ENCODE measurements at places on chromosomes 2 and 18. TPM values are rescaled to one million over a fixed set of nuclear protein-coding genes. Genes with fewer than 3 reads are reported as not detected.

- no peak overlapping the region for H3K27ac ChIP-seq
- H3K27me3 ChIP-seq: no peaks in the 10 kb centered on the region
- H3K4me1 ChIP-seq: peaks cover 34% of the 10 kb centered on the region
- DNase-seq: no peak
- H3K36me3 ChIP-seq: no peaks in the 10 kb centered on the region
These were observed 51.0 kb downstream of the MAP4K3 start for GRCh38 chr2:39386064-39386463.

DNA sequence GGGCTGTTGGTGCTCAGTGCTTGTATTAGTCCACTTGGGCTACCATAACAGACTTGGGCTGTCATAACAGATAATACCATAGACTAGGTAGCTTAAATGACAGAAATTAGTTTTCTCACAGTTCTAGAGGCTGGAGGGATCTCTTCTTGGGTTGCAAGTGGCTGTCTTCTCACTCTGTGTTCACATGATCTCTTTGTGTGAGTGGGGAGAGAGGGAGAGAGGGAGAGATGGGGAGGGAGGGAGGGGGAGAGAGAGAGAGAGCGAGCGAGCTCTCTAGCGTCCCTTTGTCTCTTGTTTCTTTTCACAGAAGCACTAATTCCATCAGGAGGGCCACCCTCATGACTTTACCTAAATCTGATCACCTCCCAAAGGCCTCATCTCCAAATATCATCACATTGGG lies 4.5 kb upstream of the XRCC5 start:
- no peak for DNase-seq
- H3K27ac ChIP-seq: no peak overlapping the region
- H3K27me3 ChIP-seq: no peaks in the 10 kb centered on the region
- H3K4me3 ChIP-seq: no peak overlapping the region

DNA sequence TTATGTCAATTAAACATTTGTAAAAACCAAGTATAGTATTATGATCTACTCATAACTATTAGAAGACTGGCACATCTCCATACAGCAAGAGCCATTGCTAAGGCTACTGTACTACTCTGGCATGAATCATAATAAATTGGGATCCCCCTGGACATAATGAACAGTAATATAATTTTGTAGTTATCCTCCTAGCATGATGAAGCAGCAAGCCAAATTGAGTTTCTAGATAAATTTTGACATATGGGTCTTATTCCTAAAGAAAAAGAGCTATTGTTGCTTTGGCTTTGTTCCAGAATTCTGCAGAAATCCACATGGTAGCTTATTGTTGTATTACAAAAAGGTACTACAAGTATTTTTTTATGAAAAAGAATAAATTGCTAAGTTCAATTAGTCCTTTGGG lies 204.3 kb downstream of the CAMKMT start:
- no peaks in the 10 kb centered on the region for H3K36me3 ChIP-seq
- no peak overlapping the region for H3K27ac ChIP-seq
- H3K27me3 ChIP-seq: no peaks in the 10 kb centered on the region

DNA sequence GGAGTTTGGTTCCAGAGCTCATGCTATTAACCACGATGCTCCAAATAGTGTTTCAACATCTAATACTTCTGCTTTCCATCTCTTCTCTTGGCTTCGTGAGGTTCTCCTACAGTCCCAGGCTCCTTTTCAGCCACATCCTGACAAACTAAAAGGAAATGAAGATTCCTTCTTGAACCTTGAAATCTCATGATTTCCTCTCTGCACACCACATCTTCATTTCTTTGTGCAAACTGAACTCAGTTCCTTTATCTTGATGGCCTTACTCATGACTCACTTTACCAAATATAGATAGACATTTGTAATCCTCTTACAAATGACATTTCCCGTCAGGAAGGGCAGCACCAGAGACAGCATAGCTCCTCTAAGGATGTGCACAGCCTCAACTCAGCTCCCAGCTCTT lies 50.0 kb upstream of the ITGA4 start:
- no peaks in the 10 kb centered on the region for H3K27me3 ChIP-seq
- H3K36me3 ChIP-seq: peaks cover 2% of the 10 kb centered on the region
- no peak for DNase-seq

GRCh38 chr2:148519013-148519412 lies 125.5 kb upstream of the EPC2 start:
- H3K27ac ChIP-seq: no peak overlapping the region
- no peak for DNase-seq
- H3K4me1 ChIP-seq: peaks cover 44% of the 10 kb centered on the region
- no peak overlapping the region for H3K4me3 ChIP-seq
- H3K27me3 ChIP-seq: no peaks in the 10 kb centered on the region

DNA sequence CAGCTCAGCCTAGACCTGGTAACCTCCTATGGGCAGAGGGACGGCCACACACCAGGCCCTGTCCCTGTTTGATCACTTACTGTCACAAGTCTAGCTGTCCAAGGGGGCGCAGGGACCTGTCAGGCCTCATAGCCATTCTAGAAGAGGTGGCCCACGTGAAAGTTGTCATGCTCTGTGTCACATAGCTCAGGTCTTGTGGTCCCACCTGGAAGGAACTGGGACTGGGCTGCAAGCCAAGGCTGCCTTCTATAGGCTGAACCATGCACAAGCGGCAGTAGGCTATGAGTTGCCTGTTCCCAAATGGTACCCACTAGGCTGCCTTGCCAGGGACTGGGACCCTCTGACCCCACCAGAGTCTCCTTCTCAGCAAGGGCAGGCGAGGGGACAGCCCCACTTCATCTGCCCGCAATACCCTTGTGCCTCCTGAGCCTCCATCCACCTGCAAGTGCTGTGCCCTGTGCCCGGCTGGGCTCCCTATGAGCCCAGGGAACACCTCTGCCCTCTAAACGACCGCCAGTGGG lies 177.5 kb downstream of the ANAPC1 start:
- no peak overlapping the region for H3K4me3 ChIP-seq
- no peaks in the 10 kb centered on the region for H3K36me3 ChIP-seq

DNA sequence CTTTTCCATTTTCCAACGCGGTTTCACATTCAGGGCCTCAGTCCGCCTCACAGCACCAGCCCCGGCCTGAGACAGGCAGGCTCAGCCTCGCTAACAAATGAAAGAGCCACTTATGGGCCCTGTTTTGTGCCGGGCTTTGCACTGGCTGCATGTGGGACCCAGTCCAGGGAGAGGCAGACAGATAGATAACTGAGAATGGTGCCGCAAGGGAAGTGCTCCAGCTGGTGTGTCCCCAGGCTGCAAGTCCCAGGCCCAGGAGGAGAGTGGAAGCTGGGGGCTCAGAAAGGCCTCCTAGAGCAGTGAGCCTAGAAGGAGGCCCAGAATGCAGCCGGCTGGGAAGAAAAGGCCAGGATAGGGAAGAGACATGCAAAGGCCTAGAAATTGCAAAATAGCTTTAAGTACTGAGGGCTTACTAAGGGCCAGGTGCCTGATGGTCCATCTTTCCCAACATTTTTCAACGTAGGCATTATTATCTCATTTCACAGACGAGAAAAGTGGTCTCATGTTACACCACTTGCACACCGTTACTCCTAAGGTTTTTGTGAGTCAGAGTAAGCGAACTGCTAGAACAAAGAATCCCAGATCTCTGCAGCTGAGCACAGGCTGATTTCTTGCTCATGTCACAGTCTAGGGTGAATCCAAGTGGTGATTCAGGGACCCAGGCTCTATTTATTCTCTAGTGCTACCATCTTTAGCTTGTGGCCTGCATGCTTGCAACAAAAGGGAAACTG lies 26.0 kb downstream of the ADRA2B start:
- H3K27me3 ChIP-seq: no peaks in the 10 kb centered on the region
- no peaks in the 10 kb centered on the region for H3K4me1 ChIP-seq
- no peaks in the 10 kb centered on the region for H3K36me3 ChIP-seq
- H3K27ac ChIP-seq: no peak overlapping the region

DNA sequence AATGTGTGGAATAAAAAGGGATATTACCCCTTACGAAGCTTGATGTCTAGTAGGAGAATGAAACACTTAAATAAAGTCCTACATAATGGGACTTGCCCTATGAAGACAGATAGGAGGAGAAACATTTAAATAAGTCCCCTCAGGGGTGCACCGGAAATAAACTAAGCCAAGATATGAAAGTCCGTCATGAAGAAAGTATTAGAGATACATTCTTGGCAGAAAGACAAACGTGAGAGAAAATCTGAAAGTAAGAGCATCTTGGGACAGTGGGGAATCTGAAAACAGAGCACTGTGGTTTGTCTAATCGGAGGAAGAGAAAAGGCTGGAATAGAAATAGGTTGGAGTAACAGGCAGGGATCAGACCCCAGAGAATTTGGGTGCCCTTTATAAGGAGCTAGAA lies 516.9 kb upstream of the DSEL start:
- no peak for DNase-seq
- no peak overlapping the region for H3K4me3 ChIP-seq
- H3K36me3 ChIP-seq: no peaks in the 10 kb centered on the region
- no peaks in the 10 kb centered on the region for H3K27me3 ChIP-seq
- no peak overlapping the region for H3K27ac ChIP-seq

GRCh38 chr2:204133476-204133875 lies 196.9 kb downstream of the ICOS start:
- DNase-seq: no peak
- H3K4me1 ChIP-seq: peaks cover 9% of the 10 kb centered on the region
- H3K27me3 ChIP-seq: peaks cover 21% of the 10 kb centered on the region
- no peak overlapping the region for H3K4me3 ChIP-seq
- H3K36me3 ChIP-seq: no peaks in the 10 kb centered on the region
- H3K27ac ChIP-seq: no peak overlapping the region

DNA sequence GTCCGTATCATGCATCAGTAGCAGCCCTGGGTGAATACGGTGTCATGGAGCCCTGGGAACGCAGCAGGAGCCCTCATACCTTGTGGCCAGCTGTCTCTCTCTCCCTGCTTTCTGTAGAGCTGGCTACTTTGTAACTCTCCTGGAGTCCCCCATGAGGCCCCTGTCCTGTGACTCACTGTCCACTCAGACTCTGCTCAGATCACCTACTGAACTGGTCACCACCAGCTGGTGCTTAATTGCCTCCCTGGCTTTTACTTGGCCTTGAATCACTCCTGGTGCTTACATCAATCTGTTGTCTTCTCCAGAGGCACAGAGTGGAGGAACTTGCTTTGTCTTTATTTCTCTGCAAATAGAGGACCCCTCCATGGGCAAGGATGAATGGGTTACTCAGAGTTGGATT lies 172.7 kb downstream of the HRH4 start:
- H3K27me3 ChIP-seq: peaks cover 12% of the 10 kb centered on the region
- H3K36me3 ChIP-seq: no peaks in the 10 kb centered on the region
- no peaks in the 10 kb centered on the region for H3K4me1 ChIP-seq
- H3K4me3 ChIP-seq: no peak overlapping the region
- DNase-seq: no peak

GRCh38 chr2:26710743-26711456 lies 18.4 kb downstream of the KCNK3 start:
- DNase-seq: no peak
- no peak overlapping the region for H3K27ac ChIP-seq
- no peaks in the 10 kb centered on the region for H3K36me3 ChIP-seq
- H3K4me1 ChIP-seq: no peaks in the 10 kb centered on the region
- no peaks in the 10 kb centered on the region for H3K27me3 ChIP-seq

GRCh38 chr2:17171446-17172049 lies 346.7 kb downstream of the RAD51AP2 start:
- H3K4me1 ChIP-seq: no peaks in the 10 kb centered on the region
- no peaks in the 10 kb centered on the region for H3K27me3 ChIP-seq
- H3K27ac ChIP-seq: no peak overlapping the region
- no peak for DNase-seq
- H3K36me3 ChIP-seq: no peaks in the 10 kb centered on the region

- no peak overlapping the region for H3K4me3 ChIP-seq
- no peaks in the 10 kb centered on the region for H3K36me3 ChIP-seq
- no peak for DNase-seq
- H3K27me3 ChIP-seq: no peaks in the 10 kb centered on the region
- H3K4me1 ChIP-seq: peaks cover 8% of the 10 kb centered on the region
- H3K27ac ChIP-seq: no peak overlapping the region
These were observed 7.8 kb downstream of the RAB11FIP5 start for GRCh38 chr2:73104933-73105332.

- H3K27ac ChIP-seq: no peak overlapping the region
- H3K36me3 ChIP-seq: peaks cover 2% of the 10 kb centered on the region
- H3K4me3 ChIP-seq: no peak overlapping the region
- H3K27me3 ChIP-seq: no peaks in the 10 kb centered on the region
- DNase-seq: no peak
- no peaks in the 10 kb centered on the region for H3K4me1 ChIP-seq
These were observed 40.0 kb downstream of the TXNL1 start for GRCh38 chr18:56598422-56598821.

DNA sequence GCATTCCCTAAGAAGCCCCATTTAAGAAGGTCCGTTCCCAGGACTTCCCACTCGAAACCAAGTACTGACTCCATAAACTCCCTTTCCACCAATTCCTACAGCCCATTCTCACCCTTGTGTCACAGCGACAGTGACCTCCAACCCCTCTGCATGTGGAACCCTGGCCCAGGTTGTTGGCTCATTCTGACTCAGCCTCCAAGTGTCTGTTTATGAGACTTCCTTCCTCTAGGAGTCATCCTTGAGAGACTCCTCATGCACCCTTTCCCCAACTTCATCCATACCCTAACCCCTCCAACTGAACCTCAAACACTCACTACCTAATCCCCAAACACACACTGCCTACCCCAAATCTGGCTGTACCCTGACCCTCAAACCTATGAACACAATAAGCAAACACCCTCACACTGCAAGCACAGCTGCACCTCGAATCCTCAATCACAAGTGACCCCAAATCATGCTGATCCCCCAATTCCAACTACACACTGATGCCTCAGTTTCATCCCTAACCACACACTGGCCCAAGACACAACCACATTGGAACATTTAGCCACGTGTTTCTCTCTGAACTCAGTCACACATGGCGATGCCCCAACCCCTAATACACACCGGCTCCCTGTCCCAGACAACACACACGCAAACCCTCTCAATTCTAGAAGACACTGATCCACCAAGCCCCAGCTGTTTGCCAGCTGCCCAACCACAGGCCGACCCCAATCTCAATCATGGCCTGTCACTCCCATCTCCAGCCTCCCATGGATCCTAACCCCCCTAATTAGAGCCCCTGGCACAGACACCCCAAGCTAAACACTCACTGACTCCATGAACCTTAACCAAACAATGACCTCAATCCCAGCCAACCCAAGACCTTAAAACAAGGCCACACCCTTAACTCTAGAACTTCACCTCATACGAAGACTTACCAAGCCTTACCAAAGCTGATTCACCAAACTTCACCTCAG lies 219.6 kb downstream of the CYP26B1 start:
- no peak overlapping the region for H3K4me3 ChIP-seq
- no peaks in the 10 kb centered on the region for H3K36me3 ChIP-seq
- H3K27me3 ChIP-seq: no peaks in the 10 kb centered on the region
- no peaks in the 10 kb centered on the region for H3K4me1 ChIP-seq
- no peak overlapping the region for H3K27ac ChIP-seq
- DNase-seq: no peak

Gene DAW1
- not detected for total RNA-seq

Gene CWC22
- 28.0 TPM for total RNA-seq

Gene PKDCC
- total RNA-seq: not detected

Gene SCYGR4
- not detected for total RNA-seq

Gene APCDD1
- total RNA-seq: not detected

Gene POTEC
- not detected for total RNA-seq

Gene HOXD10
- not detected for total RNA-seq

Gene STON1
- total RNA-seq: 2.8 TPM

Gene GAREM1
- 0.19 TPM for total RNA-seq

Gene SCN9A
- 0.12 TPM for total RNA-seq
